ENCODE measurements at places on chromosomes 12 and 14.
A peak's percentile ranks its signal among the peaks of the same experiment; 100 is the strongest.

GRCh38 chr14:58535044-58535443 is 102.7 kb upstream of the DACT1 start:
- peak; percentile 24 for DNase-seq

DNA sequence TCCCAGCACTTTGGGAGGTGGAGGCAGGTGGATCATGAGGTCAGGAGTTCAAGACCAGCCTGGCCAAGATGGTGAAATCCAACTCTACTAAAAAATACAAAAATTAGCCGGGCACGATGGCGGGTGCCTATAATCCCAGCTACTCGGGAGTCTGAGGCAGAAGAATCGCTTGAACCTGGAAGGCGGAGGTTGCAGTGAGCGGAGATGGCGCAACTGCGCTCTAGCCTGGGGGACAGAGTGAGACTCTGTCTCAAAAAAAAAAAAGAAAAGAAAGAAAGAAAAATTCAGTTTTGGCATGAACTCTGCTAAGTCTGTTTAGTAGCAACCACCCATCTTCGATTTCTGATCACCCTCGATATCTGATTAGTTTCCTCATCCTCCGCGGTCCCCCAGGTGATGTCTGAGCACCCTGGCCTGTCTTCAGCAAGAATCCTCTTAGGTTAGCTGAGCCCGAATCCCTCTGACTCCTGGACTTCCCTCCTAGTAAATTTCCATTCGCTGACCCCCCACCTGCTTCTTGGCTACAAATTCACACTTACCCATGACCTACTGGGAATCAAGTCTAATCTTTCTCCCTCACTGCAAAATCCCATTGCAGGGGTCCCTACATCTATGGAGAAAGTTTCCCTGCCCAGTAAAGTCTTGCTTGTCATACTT is 879 bp upstream of the HSPB8 start:
- no peak for DNase-seq

DNA sequence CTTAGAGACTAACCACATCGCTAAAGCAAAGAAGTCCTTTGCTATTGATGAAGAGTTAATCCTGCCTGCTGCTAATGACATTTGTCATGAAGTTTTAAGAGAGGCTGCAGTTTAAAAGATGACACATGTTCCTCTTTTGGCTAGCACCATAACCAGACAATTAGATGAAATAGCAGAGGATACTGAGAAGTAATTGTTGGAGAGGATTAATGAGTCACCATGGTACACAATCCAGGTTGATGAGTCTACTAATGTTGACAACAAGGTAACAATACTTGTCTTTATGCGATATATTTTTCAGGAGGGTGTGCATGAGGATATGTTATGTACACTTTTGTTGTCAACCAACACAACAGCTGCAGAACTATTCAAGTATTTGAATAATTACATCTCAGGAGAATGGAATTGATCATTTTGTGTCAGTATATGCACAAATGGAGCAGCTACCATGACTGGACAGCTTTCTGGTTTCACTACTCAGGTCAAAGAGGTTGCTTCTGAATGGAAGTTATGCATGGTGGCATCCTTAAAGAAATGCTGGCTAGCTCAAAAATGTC is 56.7 kb downstream of the LRRIQ1 start:
- DNase-seq: no peak

DNA sequence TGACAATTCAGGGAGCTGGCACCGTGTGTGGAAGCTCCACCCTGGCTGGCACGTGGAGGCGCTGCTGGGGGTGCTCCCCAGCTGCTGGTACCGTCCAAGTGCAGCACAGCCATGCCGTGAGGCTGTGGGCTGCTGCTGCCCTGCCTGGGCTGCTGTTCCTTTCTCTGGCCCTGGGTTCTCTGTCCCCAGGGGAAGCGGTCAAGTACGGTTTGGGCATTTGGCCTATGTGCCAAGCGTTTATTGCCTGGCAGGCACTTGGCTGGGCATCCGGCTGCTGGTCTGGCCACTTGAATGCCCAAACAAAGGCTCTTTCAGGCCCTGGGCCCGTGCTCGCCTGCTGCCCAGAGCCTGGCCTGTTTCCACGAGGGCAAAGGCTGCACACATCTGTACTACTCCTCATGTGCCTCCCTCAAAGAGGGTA is 39.6 kb downstream of the RHOF start:
- DNase-seq: no peak

GRCh38 chr14:34966413-34966812 is 16.4 kb upstream of the SRP54 start:
- DNase-seq: no peak

DNA sequence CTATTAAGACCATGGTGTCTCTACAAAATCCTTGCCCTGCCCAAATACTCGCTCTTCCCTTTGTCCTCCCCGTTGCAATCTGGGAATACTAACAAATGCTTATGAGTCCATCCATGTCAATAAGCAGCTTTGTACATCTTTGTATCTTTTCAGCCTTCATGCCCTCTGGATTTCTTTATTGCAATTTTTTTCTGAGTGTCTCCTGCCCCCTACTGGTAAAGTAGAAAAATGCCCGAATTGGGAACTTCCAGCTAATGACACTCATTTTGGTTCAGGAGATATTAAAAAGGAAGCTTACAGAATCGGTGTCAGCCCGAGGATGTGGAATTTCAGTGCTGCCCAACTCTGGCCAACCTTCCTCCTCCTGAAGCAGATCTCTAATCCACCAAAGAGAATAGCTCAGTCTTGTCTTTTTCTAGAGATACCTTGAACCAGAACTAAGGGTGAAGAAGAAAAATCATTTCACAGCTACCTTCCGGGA is 46.0 kb downstream of the SH2B3 start:
- DNase-seq: peak; percentile 67

- DNase-seq: no peak
These were observed 160.6 kb downstream of the KCNA5 start for GRCh38 chr12:5204271-5204670.

GRCh38 chr12:57717131-57717530 is 21.4 kb downstream of the AGAP2 start:
- DNase-seq: no peak

DNA sequence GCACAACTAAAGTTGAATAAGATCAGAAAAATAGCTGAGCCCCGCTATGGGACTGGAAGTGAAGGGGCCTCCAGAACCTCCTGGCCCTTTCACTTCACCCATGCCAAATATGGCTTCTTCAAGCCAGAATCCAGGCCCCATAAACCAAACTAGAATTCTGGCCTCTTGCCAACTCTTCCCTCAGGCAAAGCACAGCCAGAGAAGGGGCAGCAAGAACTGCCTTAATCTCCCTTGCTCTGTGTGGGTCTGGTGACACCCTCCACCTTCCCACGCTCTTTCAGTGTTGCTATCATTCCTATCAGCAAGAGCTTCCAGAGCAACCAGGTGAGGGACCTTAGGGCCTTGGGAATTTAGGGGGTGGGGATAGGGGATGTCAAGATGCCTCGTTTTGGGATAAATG is 3.1 kb upstream of the PNMA1 start:
- no peak for DNase-seq

DNA sequence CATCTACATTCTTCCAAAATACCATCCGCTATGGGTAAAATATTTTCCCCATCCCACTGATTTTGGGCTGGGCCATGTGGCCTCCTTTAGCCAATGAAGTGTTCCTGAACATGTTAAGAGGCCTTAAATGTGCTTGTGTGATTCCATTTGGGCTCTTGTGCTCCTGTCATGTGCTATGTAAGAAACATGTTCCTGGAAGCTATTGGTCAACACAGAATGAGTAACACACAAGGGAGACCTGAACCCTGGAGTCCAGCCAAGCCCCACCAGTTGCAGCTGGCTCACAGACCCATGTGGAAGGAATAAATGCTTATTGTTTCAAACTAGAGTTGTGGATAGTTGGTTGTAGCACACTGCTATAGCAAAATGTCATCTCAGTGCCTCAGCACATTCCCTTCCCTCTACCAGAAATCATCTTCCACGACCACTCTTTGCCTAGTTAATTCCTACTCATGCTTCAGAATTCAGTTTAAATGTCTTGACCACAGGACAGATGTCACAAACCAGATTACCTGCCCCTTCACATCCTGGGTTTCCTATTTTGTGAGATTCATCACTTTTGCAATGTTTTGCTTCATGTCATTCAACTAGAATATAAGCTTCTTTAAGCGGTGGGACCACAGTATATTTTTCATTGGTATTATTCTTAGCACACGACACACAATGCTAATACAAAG is 217.3 kb upstream of the EEA1 start:
- no peak for DNase-seq

GRCh38 chr14:72849222-72849621 is 44.7 kb downstream of the DPF3 start:
- no peak for DNase-seq

GRCh38 chr12:31337952-31338351 is 12.0 kb upstream of the SINHCAF start:
- no peak for DNase-seq

DNA sequence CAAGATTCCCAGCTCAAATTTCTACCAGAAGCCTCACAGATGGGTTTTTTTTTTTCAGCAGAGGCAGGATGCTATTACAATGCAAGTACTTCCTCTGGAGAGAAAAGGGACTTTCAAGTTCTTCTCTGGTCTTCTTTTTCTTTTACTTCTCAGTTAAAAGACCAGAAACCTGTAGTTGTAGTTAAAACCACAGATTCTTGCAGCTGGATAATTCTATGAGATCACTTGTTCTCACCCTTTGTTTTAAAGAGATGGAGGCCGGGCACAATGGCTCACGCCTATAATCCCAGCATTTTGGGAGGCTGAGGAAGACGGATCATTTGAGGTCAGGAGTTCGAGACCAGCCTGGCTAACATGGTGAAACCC is 47.6 kb upstream of the OVCH1 start:
- DNase-seq: no peak

GRCh38 chr14:100819453-100819828 is 6.5 kb upstream of the MEG3 start:
- DNase-seq: no peak

- DNase-seq: no peak
These were observed 81.4 kb downstream of the NTN4 start for GRCh38 chr12:95709152-95709551.

GRCh38 chr12:91785655-91786498 is 359.8 kb downstream of the BTG1 start:
- no peak for DNase-seq

DNA sequence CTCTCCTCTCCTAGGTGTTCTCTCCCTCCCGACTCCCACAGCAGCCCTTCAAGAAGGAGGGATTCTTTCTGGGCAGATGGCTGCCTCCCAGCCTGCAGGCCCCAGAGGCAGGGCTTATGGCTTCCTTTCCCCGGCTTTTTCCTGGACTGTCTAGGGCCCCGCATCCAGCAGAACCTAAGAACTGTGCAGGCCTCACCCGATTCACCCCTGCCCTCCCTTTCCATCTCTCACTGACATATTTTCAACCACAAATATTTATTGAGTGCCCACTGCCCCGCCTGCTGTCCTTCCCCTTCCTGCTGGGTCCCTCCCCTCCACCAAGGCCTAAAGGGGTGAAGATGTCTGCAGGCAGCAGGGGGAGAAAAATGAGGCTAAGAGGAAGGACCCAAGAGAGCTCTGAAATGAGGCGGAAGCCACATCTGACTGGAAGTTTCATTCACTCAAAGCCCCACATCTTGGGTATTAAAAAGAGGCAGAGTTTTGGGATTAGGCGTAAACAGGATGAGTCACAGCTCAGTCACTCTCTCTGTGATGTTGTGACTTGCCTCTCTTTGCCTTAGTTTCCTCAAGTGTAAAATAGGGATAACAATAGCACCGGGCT is 2.9 kb downstream of the SCNN1A start:
- peak; percentile 92 for DNase-seq

- peak; percentile 51 for DNase-seq
These were observed 252.1 kb upstream of the NAV3 start for GRCh38 chr12:77578466-77579220.

DNA sequence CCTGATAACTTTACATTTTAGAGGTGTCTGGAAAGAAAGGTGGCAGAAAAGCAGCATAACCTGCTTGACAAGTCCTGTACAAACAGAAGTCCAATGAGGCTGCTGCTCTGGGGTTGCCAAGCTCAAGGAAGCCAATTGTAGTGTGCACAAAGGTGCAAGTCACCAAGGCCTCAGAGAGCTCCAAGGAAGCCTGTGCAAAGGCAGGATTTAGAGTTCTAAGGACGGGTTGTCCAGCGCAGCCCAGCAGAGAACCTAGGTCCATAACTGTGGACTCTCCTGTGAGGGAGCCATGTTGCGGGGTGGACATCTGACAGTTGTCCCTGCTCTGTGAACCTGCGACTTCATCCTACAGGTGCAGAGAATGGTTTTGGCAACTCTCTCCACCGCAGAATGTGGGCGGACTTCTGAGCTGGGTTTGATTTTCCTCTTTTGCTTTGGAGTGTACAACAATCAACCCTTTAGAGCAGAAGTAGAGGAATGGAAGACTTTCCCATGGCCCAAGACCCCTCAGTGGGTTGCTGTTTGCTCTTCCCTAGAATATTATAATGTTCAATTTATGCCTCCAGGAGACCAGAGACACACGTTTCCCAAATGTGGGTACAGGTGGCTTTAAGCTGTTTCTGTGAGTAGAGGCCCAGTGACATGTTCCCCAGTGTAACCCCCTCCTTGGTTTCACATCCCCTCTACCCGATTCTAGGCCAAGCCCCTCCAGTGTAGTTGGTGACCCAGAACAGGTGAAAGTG is 81.0 kb downstream of the ETV6 start:
- DNase-seq: no peak
